ENCODE measurements at places on chromosomes 5 and 9.

DNA sequence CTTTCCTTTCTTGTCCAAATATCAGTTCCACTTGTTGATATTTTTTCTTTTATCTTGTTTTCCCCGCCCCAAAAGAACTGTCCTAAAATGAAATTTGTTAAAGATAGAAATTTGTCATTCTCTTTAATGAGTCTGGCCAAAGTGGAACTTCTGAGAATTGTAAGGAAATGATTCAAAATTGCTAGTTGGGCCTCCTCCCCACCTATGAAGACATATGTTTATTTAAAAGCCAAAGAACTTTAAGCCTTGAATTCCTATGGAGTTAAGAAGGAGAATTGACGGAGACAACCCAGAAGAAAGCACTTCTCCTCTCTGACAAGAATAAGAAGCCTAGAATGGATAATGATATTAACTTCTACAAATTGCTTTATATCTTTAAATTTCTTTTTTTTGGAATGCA is 59.1 kb upstream of the ALDH1A1 start:
- DNase-seq: no peak

GRCh38 chr9:136961279-136962065 is 9.4 kb downstream of the LCN12 start:
- DNase-seq: no peak

GRCh38 chr5:108046955-108047670 is 334.8 kb downstream of the FBXL17 start:
- no peak for DNase-seq

GRCh38 chr9:113056191-113057106 is at the start of gene ZFP37:
ZFP37 (minus strand) TSS chr9:113056724; CDS start chr9:113056688, 36 bp downstream.
- peak; percentile 59 for DNase-seq

DNA sequence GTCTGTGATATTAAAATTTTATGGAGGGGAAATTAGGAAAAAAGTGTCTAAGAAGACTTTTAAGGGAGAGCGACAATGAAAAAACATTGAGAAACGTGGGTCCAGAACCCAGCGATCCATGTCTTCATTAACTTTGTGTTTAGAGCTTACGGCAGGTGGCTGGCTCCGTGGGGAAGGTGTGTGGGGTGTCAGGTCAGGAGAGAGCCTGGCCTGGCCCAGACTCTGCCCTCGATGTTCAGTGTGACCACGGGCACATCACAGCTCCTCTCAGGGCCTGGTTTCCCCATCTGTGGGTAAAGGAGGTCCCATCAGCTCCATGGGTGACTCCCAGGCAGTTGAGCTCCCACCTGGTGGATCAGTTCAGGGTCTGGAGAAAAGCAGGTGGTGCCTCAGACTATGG is 22.1 kb downstream of the DAB2IP start:
- no peak for DNase-seq

DNA sequence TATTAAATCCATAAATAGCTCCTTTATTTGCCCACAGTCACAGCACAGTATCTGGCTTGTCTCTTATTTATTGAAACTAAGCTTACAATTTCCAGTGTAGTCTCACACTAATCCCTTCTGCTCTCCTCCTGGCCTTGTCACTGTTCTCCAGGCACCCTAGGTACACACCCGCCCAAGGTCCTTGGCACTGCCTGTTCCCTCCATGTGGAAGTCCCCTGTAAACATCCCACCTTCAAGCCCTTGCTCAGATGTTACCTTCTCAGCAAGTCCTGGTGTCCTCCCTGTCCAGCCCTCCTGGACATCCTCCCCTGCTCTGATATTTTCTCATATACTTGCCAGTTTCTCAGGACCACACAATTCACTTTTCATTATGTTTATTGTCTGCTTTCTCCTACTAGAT is 44.2 kb upstream of the CFAP157 start:
- DNase-seq: no peak

DNA sequence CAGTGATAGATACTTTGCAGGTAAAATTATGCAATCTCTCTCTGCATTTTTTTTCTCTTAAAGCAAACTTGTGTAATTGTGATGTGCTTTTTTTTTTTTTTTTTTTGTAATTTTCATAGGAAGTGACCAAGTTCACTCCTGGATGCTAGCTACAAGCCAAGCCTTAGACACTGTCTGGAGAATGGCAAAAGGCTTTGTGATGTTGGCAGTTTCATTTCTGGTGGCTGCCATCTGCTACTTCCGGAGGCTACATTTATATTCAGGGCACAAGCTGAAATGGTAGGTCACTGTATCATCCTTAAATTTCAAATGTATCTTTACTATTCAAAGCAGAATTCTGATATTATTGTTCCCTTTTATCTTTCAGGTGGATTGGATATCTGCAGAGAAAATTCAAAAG is 19.3 kb downstream of the OTULINL start:
- no peak for DNase-seq

DNA sequence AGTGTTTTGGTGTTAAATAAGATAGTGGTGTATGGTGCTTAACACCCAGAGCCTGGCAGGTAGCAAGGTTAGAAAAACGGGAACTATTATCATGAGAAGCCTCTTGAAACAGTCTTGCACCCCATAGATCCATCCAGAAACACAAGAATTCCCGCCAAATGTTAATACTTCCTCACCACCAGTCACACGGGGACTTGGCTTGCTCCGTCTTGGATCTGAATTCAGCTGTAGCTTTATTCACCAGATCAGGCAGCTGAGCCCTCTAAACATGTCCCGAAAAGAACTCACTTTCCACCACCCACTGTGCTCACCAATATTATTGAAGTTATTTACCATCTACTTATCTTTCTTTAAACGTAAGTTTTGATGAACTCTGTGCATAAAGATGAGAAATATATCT is 101.6 kb upstream of the PTPN3 start:
- no peak for DNase-seq

DNA sequence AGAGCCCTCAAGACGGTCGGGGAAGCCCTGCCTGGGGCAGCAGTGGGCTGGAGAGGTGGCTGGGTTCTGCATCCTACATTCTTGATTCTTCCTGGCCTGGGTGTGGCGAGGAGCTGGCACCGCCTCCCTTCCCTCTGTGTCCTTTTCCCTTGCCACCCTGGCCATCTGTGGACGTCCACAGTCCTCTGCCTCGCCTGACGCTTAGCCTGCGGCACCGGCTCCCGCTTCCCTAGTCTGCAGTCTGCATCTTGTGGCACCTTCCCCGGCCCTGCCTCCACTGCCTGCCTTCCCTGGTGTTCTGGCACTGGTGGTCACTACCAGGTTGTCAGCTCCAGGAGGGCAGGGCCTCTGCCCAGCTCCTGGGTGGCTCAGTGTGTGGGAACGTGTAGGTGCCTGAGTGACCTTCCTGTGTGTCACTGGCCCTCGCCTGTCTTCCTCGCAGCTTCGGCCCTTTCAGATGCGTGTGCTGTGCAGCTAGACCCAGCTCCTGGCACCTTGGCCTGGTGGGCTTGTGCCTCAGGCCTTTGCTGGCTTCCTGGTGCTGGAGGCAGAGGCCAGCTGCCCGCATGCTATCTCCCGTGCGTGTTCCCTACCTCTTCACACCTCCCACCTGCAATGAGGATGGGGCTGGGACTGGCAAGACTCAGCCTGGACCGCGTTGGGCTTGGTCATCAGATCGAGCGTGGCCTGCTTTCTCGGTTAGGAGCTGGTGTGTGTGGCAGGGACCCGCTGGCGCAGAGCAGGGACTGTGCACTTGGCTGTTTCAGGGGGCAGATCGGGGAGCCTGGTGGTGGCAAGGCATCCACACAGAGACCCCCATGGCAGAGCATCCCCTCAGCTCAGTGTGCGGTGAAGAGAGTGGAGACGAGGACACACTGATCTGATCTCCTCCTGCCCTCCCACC is 20.9 kb downstream of the TRAF2 start:
- no peak for DNase-seq

- DNase-seq: no peak
Measured at GRCh38 chr9:134605966-134606357, 35.6 kb upstream of the COL5A1 start.

GRCh38 chr5:38808666-38809343 is 37.0 kb upstream of the OSMR start:
- DNase-seq: no peak

- DNase-seq: no peak
Measured at GRCh38 chr9:4667681-4668080, 1.4 kb upstream of the SPATA6L start.

DNA sequence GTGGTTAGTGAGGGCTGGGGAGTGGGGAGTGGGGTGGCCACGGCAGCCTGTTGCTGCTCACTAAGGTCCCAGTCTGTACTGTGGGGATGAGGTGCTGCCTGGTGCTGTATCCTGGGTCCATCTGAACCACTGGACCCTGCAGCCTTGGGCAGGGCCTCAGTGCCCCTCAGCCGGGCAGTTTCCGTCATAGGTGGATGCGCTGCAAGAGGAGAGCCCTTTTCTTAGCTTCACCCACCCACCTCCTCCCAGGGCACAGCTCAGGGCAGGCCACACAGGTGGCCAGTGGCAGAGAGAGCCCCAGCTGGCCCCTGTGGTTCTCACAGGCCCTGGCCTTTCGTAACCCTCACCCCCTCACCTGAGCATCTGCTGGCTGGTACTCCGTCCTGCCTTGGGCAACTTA is 46.2 kb downstream of the WNK2 start:
- no peak for DNase-seq

GRCh38 chr5:30357371-30357770 is 836.1 kb upstream of the CDH6 start:
- DNase-seq: no peak

- peak; percentile 30 for DNase-seq
Measured at GRCh38 chr9:101566904-101567724, 27.7 kb downstream of the PPP3R2 start.

DNA sequence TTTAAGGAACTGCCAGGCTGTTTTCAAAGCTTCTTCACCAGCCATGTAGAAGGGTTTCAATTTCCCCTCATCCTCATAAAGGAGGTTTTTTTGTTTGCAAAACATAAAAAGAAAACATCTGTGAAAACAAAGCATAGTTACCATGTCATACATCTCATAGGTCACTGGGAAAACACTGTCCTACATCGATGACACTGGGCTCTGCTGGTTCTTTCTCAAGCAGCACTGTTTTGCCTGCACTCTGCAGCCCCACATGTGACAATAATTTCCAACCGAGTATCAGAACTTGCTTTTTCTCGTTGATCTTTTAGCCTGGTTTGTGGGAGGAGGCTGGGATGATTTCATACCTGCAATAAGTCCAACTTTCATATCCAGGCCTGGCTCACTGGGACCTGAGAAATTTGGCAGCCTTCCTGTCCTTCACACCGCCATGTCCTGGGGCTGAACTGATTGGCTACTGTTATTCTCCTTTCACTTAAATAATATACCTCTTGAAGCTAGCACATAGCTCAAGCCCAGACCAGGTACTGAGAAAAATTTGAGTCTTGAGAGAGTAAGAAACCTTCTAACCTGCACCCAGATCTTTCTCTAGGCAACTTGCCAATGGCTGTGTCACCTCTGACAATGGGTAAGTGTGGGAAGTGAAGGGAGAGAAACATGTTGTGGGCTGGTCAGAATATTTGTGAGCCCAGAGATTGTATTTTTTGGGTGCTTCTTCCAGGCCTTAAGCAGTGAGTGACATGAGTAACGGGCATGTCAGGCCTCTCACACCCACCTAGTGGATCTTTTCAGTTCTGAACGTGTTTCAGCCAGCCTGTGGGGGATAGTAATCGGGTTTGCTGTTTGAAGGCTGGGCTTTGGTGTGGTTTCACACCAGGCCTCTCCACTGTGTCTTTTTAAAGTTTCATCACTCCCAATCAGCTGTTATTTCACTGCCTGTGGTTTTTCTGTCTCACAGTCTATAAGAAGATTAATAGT is 502.8 kb downstream of the NTRK2 start:
- no peak for DNase-seq

GRCh38 chr5:157265714-157266285 is at the start of gene CYFIP2:
CYFIP2 (plus strand) TSS chr5:157266123; CDS start chr5:157285362, 19,239 bp downstream.
- peak; percentile 72 for DNase-seq

DNA sequence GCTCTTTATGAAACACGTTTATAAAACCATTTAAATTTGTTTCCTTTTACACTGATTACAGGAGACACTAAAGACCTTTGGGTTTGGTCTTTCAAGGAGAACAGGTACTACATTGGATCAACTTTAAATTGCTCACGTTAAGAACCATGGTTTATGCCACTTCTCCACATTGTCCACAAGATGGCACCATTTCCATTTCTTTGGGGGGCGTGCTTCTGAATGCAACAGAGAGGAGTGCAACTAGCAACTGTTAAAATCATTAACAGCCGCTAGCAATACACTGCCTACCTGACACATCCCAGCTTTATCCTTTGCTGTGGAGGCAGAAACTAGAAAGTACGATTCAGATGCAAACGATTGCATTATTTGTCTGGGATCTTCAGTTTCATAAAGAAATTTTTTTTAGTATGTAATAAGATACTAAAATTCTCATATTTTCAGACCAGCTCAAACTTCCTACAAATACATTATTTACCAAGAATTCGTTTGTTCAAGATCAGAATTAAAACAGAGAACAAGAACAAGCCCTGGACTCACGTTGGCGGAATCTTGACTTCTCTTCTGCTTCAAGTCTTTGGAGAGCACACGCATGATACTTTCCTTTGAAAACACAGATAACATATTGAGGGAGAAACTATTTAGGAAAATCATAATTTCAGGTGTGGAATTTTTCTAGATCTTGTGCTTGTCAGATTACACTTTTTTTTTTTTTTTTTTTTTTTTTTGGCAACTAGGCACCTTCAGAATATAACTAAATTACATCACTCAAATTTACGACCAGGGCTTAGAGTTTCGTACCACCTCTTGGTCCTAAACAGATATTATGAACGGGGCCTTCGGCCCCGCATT is 702 bp downstream of the CDC20B start:
- peak; percentile 42 for DNase-seq

DNA sequence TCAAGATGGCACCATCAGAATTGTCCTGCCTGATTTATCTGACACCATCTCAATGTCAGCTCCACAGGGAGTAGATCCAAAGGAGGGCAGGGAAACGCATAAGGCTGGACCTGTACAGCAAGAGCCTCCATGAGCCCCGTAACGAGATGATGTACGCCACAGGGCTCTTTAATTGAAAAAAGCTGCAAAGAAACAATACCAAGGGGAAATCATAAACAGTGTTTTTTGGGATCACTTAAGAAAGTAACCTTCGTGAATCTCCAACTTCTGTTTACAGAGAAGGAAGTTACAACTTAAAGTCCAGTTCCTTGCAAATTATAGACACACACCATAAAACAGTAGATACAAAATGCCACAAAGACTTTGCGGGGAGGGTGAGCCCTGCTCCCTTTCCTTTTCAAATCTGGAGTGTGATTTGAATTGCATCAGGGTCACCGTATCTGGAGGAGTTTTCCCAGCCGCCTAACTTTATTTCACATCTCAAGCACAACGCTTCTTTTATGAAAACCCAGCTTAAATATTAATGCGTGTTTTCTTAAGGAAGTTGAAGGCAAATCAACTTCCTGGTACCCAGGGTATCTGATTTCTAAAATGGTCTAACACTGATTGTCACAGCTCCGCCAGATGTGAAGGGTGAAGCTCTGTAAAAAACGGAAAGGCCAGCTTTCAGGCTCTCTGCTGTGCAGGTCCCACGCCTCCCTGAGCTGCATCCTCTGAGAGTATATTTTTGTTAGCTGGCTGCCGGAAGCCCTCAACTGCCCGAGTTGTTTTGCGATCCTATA is 88.9 kb downstream of the EBF1 start:
- no peak for DNase-seq

DNA sequence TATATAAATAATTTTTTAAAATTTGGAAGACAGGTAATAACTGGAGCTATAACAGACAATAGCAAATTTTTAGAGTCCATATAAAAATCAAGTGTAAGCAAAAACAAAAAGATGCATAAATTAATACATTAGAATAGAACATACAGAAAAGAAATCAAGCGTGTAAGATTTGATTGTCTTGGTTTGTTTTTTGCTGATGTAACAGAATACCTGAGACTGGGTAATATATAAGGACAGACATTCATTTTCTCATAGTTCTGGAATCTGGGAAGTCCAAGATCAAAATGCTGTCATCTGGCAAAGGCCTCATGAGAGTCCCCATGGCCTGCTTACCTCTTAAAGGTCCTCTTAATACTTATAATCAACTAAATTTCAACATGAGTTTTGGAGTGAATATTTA is 1010.1 kb downstream of the CDH18 start:
- no peak for DNase-seq

Data from activated CD4-positive, alpha-beta T cell treated with anti-CD3 and anti-CD28 coated beads, Interleukin-2, amount 50 U/mL, for 4 hours (primary cell).